ENCODE measurements at places on chromosomes 4 and X.

DNA sequence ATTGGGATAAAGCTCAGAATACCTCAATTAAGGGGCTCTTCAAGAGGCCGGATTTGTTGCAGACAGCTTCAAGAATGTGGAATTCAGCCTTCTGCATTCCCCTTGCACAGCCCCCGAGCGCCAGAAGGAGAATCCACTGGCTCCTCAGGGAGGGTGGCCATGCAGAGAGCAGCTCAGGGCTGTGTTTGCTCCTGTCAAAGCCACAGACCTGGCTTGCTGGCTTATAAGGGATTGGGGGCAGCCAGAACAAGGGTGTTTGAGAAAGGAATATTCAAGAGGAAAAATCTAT, 36.8 kb downstream of the ING2 start:
- DNase-seq: no peak

DNA sequence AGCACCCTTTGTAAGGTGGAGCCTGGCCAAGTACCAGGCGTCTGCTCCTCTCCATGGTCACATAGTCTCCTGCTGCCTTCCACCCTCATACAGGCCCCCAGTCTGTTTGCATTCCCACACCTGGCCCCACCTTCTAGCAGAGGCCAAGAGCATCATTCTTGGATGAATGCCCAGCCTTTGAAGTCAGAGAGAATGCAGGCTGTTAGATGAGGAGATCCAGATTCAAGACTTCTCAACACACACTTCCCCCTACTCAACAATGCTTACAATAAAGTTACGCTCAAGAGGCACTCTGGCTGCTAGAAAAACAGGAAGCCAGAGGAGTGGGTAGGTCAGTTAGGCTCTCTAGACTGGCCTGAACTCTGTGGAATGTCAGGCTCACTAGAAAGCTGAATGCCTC, 43.3 kb downstream of the SHROOM4 start:
- DNase-seq: no peak

- peak; percentile 24 for DNase-seq
These were observed 239.6 kb downstream of the PARM1 start for GRCh38 chr4:75172551-75172950.

DNA sequence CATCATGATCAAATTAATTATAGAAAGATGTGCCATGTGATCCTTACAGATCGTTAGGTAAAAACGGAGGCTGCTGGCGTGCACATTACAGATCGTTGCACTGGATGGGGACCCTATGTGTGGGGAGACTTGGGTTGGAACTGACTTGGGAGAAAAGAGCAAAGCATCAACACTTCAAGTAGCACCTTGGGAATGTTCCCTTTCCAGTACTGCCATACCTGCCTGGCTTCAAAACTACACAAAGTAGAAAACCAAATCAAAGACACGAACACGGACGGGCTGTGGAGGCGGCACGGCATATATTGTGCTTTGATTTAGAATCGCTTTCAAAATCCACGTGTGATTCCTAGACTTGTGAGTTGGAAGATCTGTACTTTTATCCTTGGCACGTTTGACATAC, 898 bp downstream of the CMC4 start:
- no peak for DNase-seq

GRCh38 chr4:36747277-36748129, 466.1 kb downstream of the DTHD1 start:
- DNase-seq: no peak

- no peak for DNase-seq
These were observed 353 bp upstream of the SMIM10 start for GRCh38 chrX:134990475-134990800.

DNA sequence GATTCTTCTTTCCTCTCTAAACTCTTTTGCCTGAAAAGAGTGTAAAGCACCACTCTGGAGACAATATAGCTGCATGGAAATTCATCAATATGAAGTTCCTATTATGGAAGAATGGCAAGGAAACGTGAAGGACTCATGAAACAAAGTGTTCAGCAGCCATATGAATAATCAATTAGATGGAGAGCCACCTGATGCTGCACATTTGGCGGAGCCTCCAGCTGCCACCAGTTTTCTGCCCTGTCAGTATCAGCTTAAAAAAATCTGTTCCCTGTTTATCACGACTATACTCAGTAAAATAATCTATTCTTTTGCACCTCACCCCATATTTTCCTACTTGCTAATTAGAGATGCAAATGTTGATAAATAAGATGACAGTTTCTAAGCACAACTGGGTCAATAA, 276.0 kb downstream of the UNC5C start:
- DNase-seq: no peak

DNA sequence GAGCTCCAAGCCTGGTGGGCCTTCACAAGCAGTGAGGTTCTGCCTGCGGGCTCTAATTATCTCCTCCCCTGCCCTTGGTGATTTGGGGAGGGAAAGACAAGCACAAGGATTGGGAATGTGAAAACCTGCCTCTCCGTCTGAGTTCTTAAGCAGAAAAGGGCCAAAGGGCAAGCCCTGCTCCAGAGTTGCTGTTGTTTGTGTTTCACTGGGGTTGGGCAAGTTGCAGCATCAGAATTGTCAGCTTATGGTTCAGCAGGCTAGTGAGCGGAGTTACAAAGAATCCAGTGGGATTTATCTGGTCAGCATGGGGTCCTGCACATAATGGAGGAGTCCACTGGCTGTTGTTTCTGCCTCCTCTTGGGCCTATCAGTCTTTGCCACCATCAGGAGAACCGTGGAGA, 60.5 kb downstream of the NHS start:
- DNase-seq: no peak

GRCh38 chr4:112075129-112075753, 70.0 kb upstream of the FAM241A start:
- peak; percentile 58 for DNase-seq

GRCh38 chr4:141473026-141473540, 163.3 kb upstream of the IL15 start:
- DNase-seq: no peak

DNA sequence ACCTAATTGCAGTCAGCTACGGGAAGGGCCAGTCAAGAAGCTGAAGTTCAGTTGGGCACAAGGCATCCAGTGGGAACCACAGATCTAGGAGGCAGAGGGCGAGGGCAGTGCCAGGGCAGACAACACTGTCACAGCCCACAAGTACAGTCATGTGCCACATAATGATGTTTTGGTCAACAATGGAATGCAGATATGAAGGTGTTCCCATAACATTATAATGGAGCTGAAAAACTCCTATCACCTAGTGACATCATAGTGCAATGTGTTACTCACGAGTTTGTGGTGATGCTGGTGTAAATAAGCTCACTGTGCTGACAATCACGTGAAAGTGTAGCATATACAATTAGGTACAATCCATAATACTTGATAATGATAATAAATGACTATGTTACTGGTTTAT, 4.5 kb upstream of the TMEM255A start:
- DNase-seq: no peak

DNA sequence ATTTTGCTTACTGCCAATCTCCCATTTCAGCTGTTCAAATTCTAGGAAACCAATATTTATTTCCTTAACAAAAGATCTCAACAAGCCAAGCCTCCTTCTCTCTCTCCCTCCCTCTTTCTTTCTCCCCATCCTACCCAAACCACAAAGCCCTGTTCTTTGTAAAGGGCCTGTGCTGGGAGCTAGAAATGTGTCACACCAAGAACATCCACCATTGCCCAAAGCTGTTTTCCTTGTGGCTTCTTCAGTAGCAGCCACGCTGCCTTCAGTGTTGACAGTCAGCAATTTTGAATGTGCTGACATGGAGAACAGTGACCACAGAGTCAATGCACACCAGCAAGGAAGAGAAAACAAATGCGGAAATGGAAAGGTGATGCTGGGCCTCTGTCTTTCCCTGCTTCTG, 203.0 kb downstream of the MAML3 start:
- no peak for DNase-seq

DNA sequence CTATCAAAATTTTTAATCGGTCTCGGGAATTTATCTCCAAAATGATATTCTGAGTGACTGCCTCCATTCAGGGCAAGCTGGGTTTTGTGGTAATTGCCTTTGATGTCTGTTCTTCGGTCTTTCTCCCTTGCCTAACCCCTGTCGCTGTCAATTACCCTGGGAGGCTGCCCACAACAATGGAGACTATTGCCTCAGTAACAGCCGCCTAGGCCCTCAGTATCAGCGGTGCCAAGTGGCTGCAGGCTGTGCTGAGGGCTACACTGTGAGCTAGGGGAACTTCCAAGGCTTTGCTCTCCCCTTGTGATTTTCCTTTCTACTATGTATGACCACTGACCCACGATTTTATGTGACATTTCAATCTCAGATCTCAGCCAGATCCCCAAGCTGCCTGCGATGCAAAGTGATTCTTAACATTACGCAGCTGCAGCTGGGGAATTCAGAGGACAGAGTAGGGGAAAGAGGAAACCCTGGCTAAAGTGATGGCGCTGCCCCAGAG, 36.3 kb upstream of the REST start:
- DNase-seq: no peak

GRCh38 chr4:72494156-72494555, 74.9 kb downstream of the ADAMTS3 start:
- no peak for DNase-seq

DNA sequence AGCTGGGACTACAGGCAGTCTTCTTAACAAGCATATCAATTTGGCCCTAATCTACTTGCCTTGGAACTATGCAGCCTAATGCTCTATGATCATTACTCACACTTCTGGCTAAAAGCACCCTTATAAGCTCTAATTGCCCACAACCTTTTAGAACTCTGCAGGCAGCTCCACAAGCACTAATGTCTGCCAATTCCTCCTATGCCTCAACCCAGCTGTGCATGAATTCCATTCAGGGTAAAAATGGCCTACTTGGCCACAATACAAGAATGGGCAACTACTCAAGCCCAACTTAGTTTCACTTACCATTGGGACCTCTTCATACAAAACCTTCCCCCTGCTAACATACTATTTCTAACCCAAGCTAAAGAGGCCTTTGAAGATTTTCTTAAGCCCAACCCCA, 51.7 kb downstream of the ZNF718 start:
- DNase-seq: no peak

DNA sequence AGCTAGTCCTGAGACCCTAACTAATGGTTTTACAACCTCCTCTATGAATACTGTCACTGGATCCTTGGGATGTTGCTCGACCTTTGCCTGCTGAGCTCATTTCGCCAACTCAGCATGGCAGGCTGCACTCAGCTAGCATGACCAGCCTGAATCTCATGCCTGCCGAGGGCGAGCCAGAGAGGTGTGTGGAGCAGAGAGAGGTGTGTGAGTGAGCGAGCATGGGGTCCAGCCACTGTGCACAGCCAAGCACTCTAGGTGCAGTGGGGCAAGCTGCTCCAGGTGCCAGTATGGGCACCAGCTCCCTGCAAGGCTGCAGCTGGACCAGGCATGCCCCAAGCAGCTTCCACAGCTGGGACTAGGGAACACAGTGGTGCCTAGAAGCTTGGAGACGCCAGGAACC, 410.9 kb downstream of the PCDH10 start:
- no peak for DNase-seq

DNA sequence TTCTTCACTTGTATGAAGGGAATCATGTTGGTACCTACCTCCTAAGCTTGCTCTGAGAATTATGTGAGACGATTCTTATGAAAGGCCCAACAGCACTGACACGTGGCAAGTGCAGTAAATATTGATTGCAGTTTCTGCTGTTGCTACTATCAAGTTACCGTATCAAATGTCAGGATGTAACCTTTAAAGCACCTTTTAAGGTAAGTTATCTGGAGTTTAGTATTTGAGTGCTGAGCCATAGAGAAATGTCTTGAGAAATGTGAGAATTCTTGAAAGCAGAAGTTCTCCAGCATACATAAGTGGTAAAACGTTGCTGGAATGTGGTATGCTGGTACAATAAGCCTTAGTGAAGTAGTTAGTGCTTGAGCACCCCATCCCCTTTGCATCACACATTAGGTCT, 90.4 kb downstream of the PHOX2B start:
- DNase-seq: no peak

DNA sequence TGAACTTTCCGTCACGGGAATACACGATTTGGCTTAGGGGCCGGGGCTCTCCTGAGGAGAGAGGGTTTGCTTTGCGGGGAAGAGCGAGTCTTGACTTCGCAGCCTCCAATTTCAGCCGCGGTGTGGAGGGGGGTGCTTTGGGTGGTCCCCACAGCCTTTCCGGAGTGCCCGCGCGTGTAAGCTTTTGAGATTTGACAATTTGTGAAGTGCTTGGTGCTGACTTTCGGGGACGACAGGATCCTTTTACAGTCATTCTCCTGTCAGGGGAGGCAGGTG, 355 bp downstream of the SCML1 start:
- peak; percentile 18 for DNase-seq

DNA sequence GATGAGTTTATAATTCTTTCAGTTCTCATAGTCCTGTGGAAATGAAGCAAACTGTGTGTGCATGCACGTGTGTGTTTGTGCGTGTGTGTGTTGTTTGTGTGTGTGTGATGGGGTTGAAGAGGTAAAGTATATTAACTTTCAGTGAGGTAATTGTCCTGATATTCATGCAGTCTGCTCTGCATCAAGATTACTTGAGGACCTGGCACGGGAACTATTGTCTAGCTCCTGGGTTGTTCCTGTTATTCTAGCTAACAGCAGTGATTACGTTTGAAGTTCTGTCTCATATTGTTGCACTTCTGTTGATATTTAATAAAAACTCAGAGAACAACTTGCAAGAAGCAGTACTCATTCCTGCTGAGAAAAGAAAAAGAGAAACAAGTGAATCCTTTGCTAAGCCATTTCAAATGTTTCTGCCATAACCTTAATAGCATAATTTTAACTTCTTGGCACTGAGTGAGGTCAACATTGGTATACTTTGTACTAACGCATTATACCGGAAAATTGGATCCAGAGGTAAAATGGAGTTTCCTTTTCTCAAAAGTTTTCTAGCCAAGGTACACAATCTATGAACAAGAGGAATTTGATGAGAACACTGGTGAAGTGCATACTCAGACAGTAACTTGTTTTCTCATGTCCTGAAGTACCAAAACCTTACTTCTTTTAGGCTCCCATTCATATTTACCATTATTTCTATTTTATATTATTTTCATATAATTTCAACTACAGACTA, 113.2 kb downstream of the SPCS3 start:
- no peak for DNase-seq

GRCh38 chrX:42515939-42516338, 262.0 kb downstream of the PPP1R2C start:
- no peak for DNase-seq

DNA sequence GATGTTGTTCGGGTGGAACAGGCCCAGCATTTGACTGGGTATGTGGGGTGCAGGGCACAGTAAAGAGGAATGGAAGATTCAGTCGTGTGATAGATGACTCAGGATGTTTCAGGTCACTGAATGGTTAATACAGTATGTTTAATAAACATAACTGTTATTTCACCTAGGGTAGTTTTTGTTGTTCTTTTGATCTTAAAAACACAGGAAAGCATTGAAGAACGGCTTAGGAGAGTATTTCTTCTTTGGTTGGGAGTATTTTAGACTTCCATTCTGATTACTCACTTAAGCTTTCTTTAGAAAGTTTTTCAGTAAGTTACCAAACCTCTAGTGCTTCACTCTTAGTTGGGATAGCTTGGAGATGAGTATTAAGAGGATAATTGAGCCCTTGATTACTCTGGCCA, 62.3 kb downstream of the STAG2 start:
- no peak for DNase-seq

GRCh38 chrX:140664939-140665338, 44.6 kb upstream of the LINC00632 start:
- DNase-seq: no peak

Data from GM13976 (cell line).